T-helper 17 cell (primary cell): ENCODE measurements at places on chromosomes 13 and 19. TPM values are rescaled to one million over a fixed set of nuclear protein-coding genes. Genes with fewer than 3 reads are reported as not detected.

The TTC9B gene
- total RNA-seq = not detected

The SYDE1 gene
- total RNA-seq = not detected

The PTGER1 gene
- total RNA-seq = not detected

DNA sequence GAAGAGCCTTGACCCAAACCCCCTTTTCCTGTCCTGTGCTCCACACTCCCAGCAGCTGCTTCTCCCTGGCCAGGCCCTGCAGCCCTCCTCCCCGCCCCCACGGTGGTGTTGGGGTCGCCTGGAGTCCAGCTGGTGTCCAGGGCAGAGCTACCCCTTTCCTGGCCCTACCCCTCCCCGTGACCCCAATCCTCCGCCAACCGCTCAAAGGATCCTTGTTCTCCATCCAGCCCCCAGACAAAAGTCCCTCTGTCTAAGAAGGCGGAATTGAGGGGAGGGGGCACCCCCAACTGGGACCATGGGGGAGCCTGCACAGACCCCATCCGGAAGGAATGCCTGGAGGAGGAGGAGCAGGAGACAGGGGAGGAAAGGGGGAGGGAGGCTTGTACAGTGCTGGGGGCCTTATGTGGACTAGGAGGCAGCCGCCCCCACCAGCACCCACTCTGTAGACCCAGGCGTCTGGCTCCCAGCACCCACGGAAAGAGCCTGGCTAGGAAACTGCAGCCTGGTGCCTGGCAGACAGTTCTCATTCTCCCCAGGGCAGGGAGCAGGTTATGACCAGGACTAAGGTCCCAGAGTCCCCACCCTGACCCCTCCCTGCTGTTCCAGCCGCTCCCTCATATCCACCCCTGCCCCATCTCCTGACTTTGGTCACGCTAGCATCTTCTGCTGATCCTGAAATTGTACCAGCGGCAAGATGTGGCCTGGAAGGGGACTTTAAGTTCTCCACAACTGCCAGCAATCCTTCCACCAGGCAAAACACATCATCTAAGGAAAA is at the start of gene FXYD3:
Gene FXYD3, plus strand, starts transcription at position 647 of the 775 bp plus-strand sequence. CDS start 3,554 bp downstream, outside the sequence.
- DNase-seq = no peak

DNA sequence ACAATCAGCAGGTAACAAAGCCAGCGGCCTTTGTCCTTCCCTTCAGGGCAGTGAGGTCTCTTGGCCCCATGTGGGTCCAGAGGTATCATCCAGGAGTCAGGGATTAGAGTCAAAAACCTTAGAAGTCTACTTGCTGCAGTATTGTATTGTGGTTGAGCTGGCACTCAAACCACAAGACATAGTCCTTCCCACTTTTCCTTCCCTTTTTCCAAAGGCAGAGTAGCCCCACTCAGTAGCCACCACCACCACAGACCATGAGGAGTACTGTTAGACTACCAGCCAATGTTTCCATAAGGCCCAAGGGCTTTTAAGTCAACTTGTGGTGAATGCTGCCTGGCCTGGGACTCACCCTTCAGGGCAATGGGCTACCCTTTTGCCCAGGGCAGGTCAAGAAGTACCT is 27.1 kb upstream of the CCNA1 start:
- DNase-seq = no peak

GRCh38 chr13:95703576-95703975 is 26.6 kb downstream of the DNAJC3 start:
- no peak for DNase-seq

GRCh38 chr13:24271601-24272451 is 37.6 kb upstream of the C1QTNF9 start:
- peak; percentile 59 for DNase-seq

- DNase-seq = no peak
These were observed 66.5 kb downstream of the CCDC70 start for GRCh38 chr13:51928231-51928630.

- DNase-seq = no peak
These were observed 8.9 kb upstream of the CCNP start for GRCh38 chr19:40235238-40236025.
